ENCODE measurements at places on chromosomes 4 and X.

- DNase-seq, result no peak
Measured at GRCh38 chrX:112642349-112642748, 37.4 kb downstream of the LHFPL1 start.

DNA sequence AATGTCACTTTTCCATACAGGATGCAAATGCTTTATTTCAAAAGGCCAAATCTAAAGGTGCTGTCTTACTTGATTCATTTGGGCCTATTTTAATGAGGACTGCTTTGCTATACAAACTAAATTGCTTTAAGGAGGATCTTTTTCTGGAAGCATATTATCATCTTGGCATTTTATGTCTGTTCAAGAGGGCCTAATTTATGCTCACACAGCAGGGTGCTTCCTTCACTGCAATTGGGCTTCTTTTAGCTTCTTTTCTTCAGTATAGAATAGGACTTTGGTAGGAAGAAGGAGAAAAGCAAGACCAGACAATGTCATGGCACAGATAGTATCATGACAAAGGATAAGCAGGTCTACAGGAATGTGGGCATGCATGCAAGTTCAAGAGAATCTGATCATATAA is 222.4 kb upstream of the ANKRD50 start:
- no peak for DNase-seq

- no peak for DNase-seq
Measured at GRCh38 chrX:68711845-68712244, 64.4 kb downstream of the STARD8 start.

DNA sequence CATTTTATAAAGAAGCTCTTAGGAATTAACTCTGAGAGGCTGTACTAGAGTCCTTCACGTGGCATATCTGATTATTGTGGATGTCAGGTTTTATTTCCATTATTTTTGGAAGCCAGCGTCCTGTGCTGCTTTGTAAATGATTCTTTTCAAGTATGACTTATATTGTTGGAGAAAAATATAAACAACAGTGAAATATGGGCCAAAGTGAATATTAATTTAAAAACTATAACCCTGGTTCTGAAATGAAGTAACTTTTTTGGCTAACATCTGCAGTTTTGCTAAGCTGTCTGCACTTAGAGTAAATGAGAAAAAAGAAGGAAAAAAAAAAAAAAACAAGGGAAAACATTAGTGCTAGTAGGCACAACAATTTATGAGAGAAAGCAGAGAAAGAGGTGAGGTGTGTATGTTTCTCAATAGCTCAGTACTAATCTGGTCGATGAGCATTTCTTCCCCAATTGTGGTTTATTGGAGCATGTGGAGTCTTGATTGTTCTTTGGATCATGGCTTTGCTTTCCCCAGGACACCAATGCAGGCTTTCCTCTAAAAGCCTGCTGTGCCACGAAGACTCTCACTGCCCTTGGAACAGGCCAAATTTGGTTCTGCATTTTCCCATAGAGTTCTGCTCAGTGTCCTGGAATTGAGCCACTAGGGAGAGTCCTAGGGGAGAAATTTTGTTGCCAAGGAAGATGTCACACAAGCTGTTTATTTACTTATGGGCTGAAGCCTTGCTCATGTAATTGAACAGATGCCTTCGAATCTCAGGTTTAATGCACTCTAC is 273.3 kb downstream of the DKK2 start:
- DNase-seq, result no peak

DNA sequence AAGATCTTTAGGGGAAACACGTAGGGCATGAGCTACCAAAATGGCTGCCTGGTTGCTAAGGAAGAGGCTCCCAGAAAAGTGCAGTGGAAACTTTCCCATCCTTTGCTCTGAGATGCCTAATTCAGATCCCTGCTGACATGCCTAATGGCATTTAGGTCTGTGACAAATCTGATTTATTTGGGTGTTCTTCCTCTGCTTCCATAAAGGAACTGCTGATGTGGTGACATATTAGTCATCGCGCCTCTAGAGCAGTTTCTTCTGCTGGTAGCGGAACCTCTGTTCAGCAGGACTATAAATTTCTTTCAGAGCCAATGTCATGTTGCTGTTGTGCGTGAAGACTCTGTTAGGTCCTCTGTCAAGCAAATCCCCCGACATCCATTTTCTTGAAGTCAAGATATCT is 310.0 kb downstream of the PDHA2 start:
- no peak for DNase-seq

GRCh38 chrX:53000447-53001135 is 42.3 kb upstream of the FAM156A start:
- no peak for DNase-seq

GRCh38 chr4:157271166-157271869 is 50.8 kb downstream of the GRIA2 start:
- DNase-seq, result no peak

DNA sequence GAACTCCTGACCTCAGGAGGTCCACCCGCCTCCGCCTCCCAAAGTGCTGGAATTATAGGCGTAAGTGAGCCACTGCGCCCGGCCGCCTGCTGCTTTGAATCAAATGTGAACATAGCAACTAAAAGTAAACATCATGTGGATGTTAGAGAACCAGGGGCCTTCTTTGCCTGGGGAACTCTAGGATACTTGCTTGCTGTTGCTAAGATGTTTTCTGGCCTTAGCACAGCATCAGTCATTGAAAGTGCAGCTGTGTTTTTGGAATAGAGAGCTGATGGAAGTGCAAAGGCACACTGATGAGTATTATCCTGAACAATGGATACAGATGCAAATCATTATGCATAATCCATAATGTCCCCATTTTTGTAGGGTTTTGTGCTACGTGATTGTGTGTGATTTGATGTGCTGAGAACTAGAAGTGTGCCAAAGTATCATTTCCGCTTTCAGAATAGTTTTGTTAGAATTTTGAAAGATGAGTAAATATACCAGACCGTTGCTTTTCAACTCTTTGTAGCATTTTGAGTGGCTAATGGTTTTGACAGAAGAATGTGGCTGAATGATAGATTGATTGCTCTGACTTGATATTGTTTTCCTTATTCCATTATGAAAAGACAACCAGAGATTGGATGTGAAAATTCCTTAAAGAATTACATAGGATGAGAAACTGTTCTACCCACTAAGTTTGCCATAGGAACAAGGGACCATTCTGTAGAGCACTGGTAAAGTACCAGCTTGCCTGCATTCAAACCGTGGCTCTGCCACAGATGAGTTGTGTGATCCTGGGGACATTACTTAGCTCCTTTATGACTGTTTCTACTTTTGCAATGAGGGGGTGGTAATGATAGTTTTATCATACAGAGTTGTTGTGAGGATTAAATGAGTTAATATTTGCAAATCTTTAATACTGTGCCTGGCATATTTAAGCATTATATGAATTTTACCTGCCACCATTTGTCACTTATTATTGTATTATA is 74.7 kb downstream of the REPS2 start:
- DNase-seq, result no peak

GRCh38 chrX:136608295-136608933 is 39.5 kb upstream of the CD40LG start:
- DNase-seq, result no peak

DNA sequence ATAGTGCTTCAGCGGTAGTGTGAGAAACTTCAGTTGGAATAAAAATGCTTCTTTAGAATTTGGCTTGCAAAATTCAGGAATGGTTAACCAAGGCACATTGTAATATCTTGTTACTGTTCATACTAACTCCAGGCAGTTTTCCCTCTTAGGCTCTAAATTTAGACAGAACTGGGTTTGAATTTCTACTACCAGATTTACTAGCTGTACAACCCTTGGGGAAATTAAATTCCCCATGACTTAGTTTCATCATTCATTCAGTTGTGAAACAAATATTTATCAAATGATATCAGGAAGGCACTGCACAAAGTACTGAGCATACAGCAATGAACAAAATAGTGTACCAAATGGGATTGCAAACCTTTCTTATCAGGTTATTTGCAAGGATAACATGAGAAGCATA is 135.0 kb upstream of the IL15 start:
- no peak for DNase-seq

DNA sequence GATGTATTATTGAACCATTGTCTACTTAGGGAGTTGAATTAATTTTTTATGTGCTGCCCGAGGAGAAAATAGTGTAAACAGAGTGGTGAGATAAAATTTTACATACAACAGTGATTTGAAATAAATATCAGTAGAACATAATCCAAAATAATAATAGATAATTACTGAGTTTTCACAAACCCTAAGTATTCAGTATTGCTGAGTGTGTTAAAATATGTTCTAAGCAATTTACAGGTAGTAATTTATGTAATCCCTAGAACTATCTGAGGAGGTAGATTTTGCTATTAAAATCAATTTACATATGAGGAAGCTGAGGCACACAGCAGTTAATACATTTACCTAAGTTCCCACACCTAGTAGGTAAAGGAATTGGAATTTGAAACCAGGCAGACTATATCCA is 134.7 kb upstream of the FAT1 start:
- no peak for DNase-seq

GRCh38 chrX:53374222-53374820 is 48.1 kb downstream of the SMC1A start:
- no peak for DNase-seq

DNA sequence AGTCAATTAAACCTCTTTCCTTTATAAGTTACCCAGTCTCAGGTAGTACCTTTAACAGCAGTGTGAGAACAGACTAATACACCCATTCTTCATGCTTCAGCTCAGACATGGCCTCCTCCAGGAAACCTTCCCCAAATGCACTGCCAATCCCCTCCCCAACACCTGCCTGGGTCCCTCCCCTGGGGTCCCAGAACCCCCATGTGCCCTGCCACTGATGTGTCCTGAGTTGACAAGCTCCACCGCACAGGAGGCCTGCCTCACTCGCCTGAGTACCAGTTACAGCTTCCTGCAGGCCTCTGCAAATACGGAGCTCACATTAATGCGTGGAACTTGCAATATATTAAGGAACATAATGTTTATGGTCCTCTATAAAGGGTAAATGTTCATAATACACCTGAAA is 34.9 kb upstream of the CRMP1 start:
- DNase-seq, result no peak

GRCh38 chr4:158065603-158066002 is 107.2 kb downstream of the GASK1B start:
- no peak for DNase-seq

GRCh38 chr4:38534344-38535045 is 129.5 kb upstream of the KLF3 start:
- no peak for DNase-seq

- no peak for DNase-seq
Measured at GRCh38 chr4:8900588-8900987, 28.9 kb upstream of the HMX1 start.

- no peak for DNase-seq
Measured at GRCh38 chrX:119503484-119503861, 35.2 kb downstream of the SLC25A5 start.

GRCh38 chrX:72126048-72126415 is 5.7 kb downstream of the RTL5 start:
- no peak for DNase-seq

GRCh38 chr4:86484241-86484640 is 109.9 kb upstream of the PTPN13 start:
- no peak for DNase-seq

GRCh38 chrX:38856670-38857265 is 55.5 kb downstream of the MID1IP1 start:
- DNase-seq, result no peak

GRCh38 chr4:147866532-147867271 is 134.8 kb downstream of the ARHGAP10 start:
- peak; percentile 80 for DNase-seq

- DNase-seq, result no peak
Measured at GRCh38 chrX:23503835-23504539, 163.3 kb upstream of the PRDX4 start.

- no peak for DNase-seq
Measured at GRCh38 chrX:21723084-21723483, 34.8 kb downstream of the SMPX start.
